SJSA1 (cell line): ENCODE measurements at places on chromosomes 3 and 15. TPM values are rescaled to one million over a fixed set of nuclear protein-coding genes. Genes with fewer than 3 reads are reported as not detected.

GRCh38 chr3:150775001-150775599 lies 12.1 kb upstream of the SIAH2 start:
- H3K4me1 ChIP-seq: no peaks in the 10 kb centered on the region
- DNase-seq: no peak
- H3K36me3 ChIP-seq: no peaks in the 10 kb centered on the region
- H3K27ac ChIP-seq: no peak overlapping the region

DNA sequence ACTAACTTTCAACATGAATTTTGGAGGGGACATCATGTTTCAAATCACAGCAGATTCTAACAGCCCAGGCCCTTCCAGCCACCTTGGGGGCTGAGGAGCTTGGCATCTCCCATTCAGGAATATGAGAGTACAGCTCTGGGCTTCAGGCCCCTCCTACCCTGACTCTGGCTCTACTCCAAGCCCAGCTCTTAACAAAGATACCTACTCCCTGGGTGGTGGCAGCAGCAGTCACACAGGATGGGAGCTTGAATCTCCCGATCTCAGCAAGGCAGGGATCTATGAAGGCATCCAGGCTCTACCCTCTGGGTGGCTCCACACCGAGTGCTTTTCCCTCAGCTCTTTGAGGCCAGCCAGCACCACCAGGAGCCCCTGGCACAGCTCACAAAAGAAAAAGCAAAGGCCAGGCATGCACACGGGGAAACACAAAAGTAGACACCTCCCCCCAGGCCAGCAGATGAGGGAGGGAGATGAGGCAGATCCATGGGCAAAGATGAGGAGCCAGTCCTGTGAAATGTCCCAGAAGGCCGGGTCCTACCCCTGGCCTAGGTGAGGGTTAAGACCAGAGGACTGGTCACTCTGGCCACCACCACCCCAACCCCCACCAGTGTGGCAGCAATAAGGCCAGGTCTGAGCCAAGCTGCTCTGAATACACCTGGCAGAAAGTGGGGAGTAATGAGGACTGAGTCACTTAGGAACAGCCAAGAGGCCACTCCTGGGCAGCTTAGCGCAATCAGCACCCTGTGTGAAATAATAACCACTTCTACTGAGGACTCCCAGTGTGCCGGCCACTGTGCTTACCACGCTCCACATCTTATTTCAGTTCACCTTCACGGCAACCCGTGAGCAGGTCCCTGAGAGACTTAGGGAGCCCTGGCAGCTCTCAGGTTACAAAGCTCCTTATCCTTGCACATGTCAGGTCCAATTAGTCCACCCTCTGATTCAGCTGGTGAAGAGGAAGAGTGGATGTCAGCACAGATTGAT lies 24.3 kb downstream of the PLA2G4F start:
- H3K27ac ChIP-seq: no peak overlapping the region
- H3K4me3 ChIP-seq: no peak overlapping the region
- no peaks in the 10 kb centered on the region for H3K36me3 ChIP-seq
- DNase-seq: peak; percentile 29

DNA sequence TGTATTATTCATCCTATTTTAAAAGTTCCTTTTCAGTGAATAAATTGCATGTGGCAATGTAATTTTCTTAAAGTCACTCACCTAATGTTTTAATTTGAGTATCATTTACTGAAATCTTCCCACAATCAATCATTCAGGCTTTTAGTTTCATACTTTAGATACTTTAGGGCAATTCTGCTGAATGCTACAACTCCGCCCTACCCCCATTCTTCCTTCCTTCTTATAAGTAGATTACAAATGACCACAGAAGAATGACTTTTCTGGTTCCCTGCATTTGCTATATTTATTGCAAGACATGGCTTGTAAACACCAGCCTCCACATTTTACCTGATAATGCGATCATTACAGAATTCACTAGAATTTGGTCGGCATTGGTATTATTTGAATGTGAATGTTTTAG lies 1061.9 kb downstream of the FHIT start:
- H3K27me3 ChIP-seq: no peaks in the 10 kb centered on the region
- H3K4me1 ChIP-seq: no peaks in the 10 kb centered on the region
- H3K27ac ChIP-seq: no peak overlapping the region
- H3K4me3 ChIP-seq: no peak overlapping the region
- no peak for DNase-seq
- H3K36me3 ChIP-seq: no peaks in the 10 kb centered on the region

The PLSCR2 gene
- not detected in 2 replicates for total RNA-seq

The FBXW12 gene
- not detected in 2 replicates for total RNA-seq
